Kasumi-1 (cell line): ENCODE measurements at places on chromosomes 13 and 19.

- no peak for DNase-seq
Measured at GRCh38 chr13:23509781-23510543, 60.2 kb upstream of the TNFRSF19 start.

DNA sequence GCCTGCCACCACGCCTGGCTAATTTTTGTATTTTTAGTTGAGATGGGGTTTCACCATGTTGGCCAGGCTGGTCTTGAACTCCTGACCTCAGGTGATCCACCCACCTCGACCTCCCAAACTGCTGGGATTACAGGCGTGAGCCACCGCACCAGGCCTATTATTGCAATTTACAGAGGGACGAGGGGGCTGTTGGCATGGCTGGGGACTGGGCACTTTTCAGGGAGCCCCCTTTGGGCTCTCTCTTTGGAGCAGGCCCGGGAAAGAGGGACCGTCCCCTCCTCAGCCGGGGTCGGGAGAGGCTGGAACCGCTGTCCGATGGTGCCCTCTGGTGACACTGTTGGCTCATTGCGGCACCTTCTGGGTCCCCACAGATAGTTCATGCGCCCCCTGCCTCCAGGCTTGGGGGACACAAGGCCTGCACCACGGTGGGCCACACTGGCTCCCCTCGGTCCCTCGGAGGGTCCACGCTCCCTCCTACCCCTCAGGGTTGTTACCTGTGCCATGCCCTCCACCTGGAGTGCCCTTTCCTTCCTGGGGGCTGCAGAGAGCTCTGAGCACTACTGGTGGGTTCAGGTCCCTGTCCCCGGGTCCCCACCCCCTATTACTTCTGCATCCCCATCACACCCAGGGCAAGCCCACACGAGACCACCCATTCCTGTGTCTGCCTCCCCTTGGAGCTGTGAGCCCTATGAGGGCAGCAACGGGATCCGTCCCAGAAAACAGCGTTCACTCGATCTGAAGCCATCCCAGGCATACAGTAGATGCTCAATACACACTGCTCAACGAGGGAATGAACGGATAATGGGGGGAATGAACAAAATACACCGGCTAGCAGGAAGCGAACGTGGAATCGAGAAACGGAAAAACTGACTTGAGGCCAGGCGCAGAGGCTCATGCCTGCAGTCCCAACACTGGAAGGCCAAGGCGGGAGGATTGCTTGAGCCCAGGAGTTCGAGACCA is 12.5 kb downstream of the FEM1A start:
- peak; percentile 64 for DNase-seq

DNA sequence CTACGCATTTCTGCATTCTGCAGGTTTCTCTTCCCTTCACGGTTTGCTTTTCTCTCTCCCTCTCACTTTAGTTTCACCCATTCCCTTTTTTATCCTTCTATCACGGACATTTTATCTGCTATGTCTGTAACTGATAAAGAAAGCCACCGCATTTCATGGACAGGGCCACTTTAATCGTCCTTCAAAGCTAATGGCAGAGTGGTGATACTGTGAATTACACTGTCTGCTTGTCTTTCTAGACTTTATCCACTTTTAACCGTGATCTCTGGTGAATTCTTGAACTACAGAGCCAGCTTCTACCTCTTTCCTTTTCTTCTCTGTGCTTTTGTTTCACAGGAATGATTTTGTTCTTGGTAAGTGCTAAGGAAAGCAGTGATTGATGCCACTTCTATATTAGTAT is 760.4 kb downstream of the PCDH9 start:
- no peak for DNase-seq

- no peak for DNase-seq
Measured at GRCh38 chr19:28563964-28564921, 648.7 kb downstream of the UQCRFS1 start.

GRCh38 chr19:2033825-2034159 is 17.3 kb downstream of the MKNK2 start:
- DNase-seq = no peak

DNA sequence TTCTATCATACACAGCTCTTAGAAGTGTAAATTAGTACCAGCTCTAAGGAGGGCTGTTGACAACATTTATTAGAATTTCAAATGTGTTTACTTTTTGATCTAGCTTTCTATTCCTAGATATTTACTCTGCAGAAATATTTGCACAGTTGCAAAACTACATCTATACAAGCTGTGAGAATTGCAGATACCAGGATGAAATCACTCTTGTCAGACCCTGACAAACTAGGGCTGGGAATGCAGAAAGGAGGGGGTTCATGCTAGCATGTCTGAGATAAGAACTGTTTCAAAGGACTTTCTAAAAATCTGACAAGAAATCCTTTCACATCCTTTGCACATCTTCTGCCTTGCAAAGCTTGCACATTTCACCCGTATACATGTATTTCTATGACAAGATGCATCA is 11.8 kb upstream of the PABPC3 start:
- DNase-seq = no peak

DNA sequence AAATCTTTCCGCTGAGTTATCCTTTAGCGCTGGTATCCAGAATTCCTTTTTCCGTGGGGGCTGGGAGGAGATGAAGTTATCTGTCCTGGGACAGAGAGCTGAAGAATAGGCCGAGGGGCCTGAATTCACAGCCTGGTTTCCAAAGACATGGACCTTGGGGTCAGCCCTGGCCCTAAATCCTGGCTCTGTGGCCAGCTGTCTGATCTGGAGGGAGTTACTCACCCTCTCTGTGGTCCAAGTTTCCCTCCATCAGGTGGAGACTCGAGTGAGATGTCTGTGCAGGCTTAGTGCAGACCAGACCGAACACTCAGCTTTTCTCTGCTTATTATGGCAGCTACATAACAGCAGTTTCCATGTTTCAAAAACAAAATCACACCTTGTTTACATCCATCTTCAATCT is 59.6 kb downstream of the CDADC1 start:
- no peak for DNase-seq

GRCh38 chr13:76723551-76724232 is 162.5 kb downstream of the KCTD12 start:
- DNase-seq = peak; percentile 89

DNA sequence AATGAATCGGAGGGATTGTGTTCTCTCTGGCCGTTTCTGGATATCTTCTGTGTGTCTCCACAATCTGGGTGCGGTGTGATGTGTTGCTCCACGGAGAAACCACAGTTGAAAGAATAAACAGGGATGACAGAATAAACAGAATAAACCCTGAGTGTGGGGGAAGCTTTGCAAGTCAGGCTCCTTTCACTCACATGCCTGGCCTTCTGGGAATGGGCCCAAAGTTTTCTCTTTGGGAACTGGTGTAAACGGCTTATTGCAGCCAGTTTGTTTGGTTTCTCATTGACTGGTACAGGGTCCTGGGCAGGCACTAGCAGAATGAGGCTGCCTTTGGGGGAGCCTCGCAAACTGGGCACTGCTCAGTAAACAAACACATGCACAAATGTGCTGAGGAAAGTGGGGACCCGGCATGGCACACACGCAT is 324.7 kb downstream of the DLEU7 start:
- DNase-seq = no peak

DNA sequence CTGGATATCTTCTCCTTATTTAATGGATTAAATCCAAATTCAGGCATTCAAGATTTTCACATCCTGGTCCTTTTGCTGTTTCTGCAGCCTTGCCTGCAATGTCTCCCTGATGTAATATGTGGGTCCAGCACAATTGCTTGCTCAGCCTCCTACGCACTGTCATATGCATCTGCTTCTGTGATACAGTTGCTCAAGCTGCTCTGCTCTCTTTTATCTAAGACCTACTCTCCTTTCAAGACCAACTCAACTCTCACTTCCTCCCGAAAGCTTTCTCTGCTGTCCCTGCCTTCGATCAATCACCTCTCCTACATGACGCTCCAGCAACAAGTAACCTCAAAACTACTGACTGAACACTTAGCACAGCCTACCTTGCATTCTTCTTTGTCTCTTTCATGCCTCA is 138.2 kb downstream of the DCLK1 start:
- DNase-seq = no peak

GRCh38 chr13:38702669-38703068 is 15.8 kb downstream of the FREM2 start:
- no peak for DNase-seq

GRCh38 chr13:72727417-72728289 is at the start of the genes BORA and MZT1:
BORA (plus strand) TSS chr13:72727923; CDS start chr13:72728941, 1,018 bp downstream.
MZT1 (minus strand) TSS chr13:72727629; CDS start chr13:72727602, 27 bp downstream.
- peak; percentile 94 for DNase-seq

GRCh38 chr13:20420938-20421337 is 104.7 kb downstream of the CRYL1 start:
- no peak for DNase-seq

- DNase-seq = no peak
Measured at GRCh38 chr13:40153516-40153915, 498.1 kb downstream of the COG6 start.

- DNase-seq = no peak
Measured at GRCh38 chr19:50174100-50174793, 11.2 kb upstream of the IZUMO2 start.

- no peak for DNase-seq
Measured at GRCh38 chr13:82625717-82626116, 1256.6 kb downstream of the SLITRK1 start.

DNA sequence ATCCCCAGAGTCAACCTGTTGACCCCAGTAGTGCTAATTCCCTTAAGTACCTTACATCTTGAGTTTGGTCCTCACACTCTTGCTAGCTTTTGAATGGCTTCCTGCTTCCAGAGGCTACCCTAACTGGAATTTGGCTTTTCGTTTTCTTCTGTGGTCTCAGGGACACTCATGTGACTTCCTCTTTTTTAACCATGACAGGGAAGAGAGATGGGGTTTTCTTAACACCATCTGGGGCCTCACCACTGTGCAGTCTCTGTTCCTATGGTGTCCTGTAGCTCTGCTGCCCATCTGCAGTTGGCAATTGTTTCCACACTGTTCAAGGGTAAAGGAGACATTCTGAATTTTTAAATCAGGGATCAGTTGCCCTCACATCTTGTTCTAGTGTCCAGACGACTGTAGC is 66.7 kb downstream of the SLC10A2 start:
- peak; percentile 84 for DNase-seq
